Gastroesophageal sphincter (tissue), 4 donors: ENCODE measurements at places on chromosomes 12 and 14.

- no peaks in the 10 kb centered on the region for H3K4me1 ChIP-seq
- no peaks in the 10 kb centered on the region for H3K36me3 ChIP-seq
- H3K4me3 ChIP-seq, result no peak overlapping the region
- H3K27me3 ChIP-seq, result no peaks in the 10 kb centered on the region
- no peak for ATAC-seq
- H3K27ac ChIP-seq, result no peak overlapping the region
These were observed 118.0 kb downstream of the MON2 start for GRCh38 chr12:62584619-62585018.

GRCh38 chr14:89493877-89494634 lies 77.0 kb upstream of the FOXN3 start:
- H3K4me1 ChIP-seq, result peaks cover 17% of the 10 kb centered on the region
- ATAC-seq, result no peak
- H3K36me3 ChIP-seq, result no peaks in the 10 kb centered on the region
- H3K27ac ChIP-seq, result no peak overlapping the region
- no peak overlapping the region for H3K4me3 ChIP-seq

DNA sequence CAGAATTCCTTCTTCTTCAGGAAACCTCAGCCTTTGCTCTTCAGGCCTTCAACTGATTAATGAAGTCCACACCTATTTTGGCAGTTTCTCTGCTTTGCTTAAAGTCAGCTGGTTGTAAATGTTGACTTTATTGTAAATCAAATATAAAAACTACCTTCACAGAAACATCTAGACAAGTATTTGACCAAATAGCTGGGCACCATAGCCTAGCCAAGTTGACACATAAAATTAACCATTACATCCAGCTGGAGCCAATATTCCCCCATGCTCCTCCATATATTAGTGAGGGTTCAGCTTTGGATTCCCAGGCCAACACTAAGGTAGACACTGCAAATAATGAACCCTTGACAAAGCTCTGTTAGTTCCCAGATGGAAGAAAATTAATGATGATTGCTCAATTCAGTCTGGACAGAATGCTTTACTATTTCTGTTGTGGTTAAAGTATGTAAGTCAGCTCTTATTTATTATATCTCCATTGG lies 125.5 kb downstream of the ZFP36L1 start:
- no peaks in the 10 kb centered on the region for H3K36me3 ChIP-seq
- H3K27ac ChIP-seq, result peak overlapping the region; percentile 91
- no peak overlapping the region for H3K4me3 ChIP-seq
- ATAC-seq, result peak; percentile 81
- peaks cover 75% of the 10 kb centered on the region for H3K4me1 ChIP-seq

- peak overlapping the region; percentile 94 for H3K4me3 ChIP-seq
- H3K27ac ChIP-seq, result no peak overlapping the region
- ATAC-seq, result no peak
- no peaks in the 10 kb centered on the region for H3K36me3 ChIP-seq
These were observed 763 bp upstream of the PHETA1 start for GRCh38 chr12:111369496-111370220.

GRCh38 chr14:48582938-48583337 lies 907.5 kb upstream of the MDGA2 start:
- ATAC-seq, result no peak
- H3K4me1 ChIP-seq, result no peaks in the 10 kb centered on the region
- no peaks in the 10 kb centered on the region for H3K36me3 ChIP-seq
- H3K4me3 ChIP-seq, result no peak overlapping the region
- H3K27ac ChIP-seq, result no peak overlapping the region

- ATAC-seq, result no peak
- H3K27ac ChIP-seq, result no peak overlapping the region
- no peaks in the 10 kb centered on the region for H3K4me1 ChIP-seq
- no peaks in the 10 kb centered on the region for H3K36me3 ChIP-seq
These were observed 259.9 kb upstream of the DDHD1 start for GRCh38 chr14:53412819-53413675.

DNA sequence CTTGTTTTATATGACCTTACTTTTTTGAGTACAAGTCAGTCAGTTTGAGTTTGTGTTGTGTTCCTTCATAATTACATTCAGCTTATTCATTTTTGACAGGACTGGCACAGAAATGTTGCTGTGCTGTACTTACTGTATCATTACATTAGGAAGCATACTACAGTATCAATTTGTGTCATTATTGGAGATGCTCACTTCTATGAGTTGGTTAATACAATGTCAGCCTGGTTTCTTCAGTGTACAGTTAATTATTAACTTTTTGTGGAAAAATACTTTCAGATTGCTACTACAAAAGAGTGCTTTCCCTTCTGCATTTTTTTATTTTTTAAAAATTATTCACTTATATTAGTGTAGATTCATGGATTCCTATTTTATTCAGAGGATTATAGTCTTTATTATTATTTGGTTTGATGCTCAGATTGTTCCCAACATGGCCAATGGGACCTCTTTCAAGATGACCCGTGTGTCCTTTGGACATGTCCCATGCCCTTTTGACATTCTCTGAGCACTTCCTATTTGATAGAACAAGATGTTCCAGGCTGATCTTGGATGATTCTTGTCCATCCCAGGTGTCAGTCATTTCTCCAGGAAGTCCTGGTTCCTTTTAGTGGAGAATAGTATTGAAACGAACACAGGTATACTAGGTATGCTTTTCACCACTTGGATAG lies 66.6 kb downstream of the MON2 start:
- no peak for ATAC-seq
- no peak overlapping the region for H3K4me3 ChIP-seq
- peaks cover 3% of the 10 kb centered on the region for H3K4me1 ChIP-seq
- no peaks in the 10 kb centered on the region for H3K27me3 ChIP-seq
- H3K36me3 ChIP-seq, result peaks cover 65% of the 10 kb centered on the region

- ATAC-seq, result no peak
- H3K4me1 ChIP-seq, result no peaks in the 10 kb centered on the region
- H3K4me3 ChIP-seq, result no peak overlapping the region
- no peak overlapping the region for H3K27ac ChIP-seq
- H3K36me3 ChIP-seq, result no peaks in the 10 kb centered on the region
- no peaks in the 10 kb centered on the region for H3K27me3 ChIP-seq
These were observed 80.5 kb upstream of the PCED1B start for GRCh38 chr12:46998811-46999368.
